ENCODE measurements at places on chromosomes 7 and 10. TPM values are rescaled to one million over a fixed set of nuclear protein-coding genes. Genes with fewer than 3 reads are reported as not detected.

Gene PPP1R17
- not detected for total RNA-seq

Gene NPTX2
- total RNA-seq: 0.12 TPM

Gene OR6V1
- total RNA-seq: not detected

Gene TIMM23B
- total RNA-seq: 25.4 TPM

Gene SLC26A5
- total RNA-seq: not detected

Gene HMX2
- total RNA-seq: not detected

Gene LIPN
- total RNA-seq: not detected

Data from uterine smooth muscle cell (primary cell).